Foreskin keratinocyte (primary cell): ENCODE measurements at places on chromosomes 6 and 20.

DNA sequence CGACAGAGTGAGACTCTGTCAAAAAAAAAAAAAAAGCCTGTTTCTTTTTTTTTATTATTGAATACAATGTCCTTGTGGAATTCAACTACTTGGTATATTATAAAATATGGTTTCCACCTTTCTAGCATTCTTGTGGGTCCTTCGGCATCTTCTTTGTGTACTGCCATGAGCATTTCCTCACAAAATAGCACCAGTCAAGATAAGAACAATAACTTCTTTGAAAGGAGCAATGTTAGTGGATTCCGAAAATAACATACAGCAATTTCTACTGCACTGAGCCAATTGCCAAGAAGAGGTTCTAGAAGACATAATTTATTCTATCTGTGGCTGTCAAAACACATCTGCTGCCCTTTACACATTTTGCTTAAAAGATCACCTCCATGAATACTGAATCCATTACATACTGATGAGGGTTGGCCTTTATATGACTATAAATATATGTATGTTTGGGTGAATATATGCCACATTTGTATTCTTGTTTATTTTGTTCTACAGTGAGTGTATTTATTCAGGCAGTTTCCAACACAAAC lies 19.1 kb upstream of the SPTLC3 start:
- no peak for DNase-seq

GRCh38 chr20:58709013-58709702 lies 16.6 kb downstream of the NPEPL1 start:
- no peak for DNase-seq

- peak; percentile 74 for DNase-seq
Observed at GRCh38 chr6:45783716-45784115, 231.9 kb downstream of the CLIC5 start.

GRCh38 chr6:152750694-152751093 lies at the start of gene VIP:
Gene VIP, plus strand, starts transcription at chr6:152750797. Its CDS starts 1,381 bp downstream, at chr6:152752178.
- peak; percentile 42 for DNase-seq

DNA sequence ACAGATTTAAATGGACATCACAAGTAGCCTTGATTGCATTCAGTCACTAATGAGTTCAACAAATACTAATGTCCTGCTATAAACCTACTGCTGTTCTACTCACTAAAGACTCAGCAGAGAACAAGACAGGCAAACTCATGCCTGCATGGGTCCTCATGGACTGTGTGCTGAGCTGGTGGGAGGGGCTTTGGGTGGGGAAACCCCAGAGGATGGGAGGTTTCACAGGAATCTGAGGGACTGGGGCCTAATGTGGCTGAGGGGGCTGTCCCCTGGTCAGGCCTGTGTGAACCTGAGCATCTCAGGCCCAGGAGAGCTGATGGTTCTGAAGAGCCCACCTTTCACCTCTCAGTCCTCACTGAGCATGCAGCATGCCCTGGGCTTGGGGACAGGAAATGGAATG lies 1.4 kb downstream of the CST8 start:
- no peak for DNase-seq

DNA sequence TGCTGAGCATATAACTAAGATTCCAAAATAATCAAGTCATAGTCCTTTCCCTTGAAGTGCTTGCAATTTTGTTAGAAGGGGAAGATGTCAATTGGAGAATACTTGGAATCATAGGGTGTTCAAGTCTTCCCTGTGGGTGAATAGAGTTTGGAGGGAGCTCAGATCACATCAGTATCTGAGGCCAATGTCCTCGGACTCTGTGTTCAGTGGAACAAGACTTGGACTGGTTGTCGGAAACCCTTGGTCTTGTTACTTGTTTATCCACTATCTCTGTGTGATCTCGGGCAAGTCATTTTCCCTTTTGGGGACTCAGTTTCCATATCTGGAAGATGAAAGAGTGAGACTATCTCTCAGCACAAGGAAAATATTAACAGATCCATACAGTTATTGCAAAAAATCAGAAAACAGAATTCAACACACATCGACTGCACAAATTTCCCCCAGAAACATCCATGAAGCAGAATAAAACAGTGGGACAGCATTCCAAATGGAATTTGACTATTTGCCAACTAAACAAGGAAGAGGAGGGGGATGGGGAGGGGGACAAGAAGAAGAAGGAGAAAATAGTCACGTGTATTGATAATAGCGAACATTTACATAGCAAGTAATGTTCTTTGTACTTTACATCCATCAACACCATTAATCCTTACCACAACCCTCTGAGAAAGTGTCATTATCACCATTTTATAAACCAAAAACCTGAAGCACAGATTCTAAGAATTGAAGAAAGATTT lies 3.9 kb upstream of the EDEM2 start:
- no peak for DNase-seq

DNA sequence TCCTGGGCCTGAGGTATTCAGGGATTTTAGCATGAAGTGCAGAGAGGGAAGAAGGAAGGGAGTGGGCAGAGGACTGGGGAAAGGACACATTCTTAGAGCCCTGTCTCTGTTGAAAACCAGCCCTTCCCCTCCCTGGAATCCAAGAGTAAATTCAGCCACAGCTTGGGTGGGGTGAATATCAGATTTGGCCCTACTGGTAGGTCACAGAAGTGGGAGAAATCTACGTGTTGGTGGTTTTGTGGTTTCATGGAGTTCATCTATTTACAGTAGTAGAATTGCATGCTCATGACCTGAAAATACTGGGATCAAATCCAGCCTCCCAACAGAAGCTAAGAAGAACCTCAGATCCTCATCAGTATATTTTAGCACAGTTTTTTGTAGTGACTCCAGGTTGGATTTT lies 404.4 kb downstream of the BMP2 start:
- peak; percentile 27 for DNase-seq

- DNase-seq: no peak
Observed at GRCh38 chr6:72886170-72886569, 264.3 kb downstream of the KCNQ5 start.

- no peak for DNase-seq
Observed at GRCh38 chr6:33708516-33709204, 2.8 kb downstream of the UQCC2 start.

- no peak for DNase-seq
Observed at GRCh38 chr6:43505718-43506117, 4.4 kb downstream of the LRRC73 start.

GRCh38 chr6:11222385-11223277 lies 9.8 kb downstream of the NEDD9 start:
- no peak for DNase-seq

DNA sequence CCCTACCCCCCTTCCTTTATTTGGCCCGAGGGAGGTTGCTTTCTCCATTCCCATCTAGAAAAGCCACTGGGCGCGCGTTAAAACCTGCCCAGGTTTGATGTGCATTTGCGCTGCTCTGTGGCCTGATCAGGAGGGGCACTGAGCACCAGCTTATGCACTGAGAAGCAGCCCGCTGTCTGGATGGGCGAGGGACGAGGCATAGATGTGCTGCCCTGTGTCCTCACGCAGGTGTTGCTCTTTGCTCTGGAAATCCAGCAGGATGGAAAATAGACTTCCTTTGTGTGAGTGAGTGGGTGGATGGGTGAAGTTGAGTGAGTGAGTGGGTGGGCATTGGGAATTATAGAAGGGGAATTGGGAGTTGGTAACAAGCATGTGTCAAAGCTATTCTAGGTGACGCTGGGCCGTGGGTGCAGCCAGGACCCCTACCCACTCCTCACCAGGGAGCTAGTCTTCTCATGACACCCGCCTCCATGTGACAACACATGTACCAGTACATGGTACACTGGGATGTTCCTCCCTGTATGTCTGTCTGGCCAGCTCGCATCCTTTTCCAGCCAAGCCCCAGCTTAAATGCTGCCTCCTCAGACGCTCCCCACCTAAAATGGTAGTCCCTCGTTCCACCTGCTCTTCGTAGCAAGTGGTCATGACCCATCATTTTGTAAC lies 162.6 kb downstream of the DTNBP1 start:
- DNase-seq: no peak
